Hematopoietic multipotent progenitor cell treated with erythropoietin and hydrocortisone succinate and interleukin-3 and kit ligand, for 4 days (in vitro differentiated cells): ENCODE measurements at places on chromosomes 3 and 15.

- DNase-seq, result no peak
These were observed 1265.0 kb upstream of the ALCAM start for GRCh38 chr3:104101736-104102135.

- no peak for DNase-seq
These were observed 765.4 kb upstream of the NR2F2 start for GRCh38 chr15:95565016-95565600.

DNA sequence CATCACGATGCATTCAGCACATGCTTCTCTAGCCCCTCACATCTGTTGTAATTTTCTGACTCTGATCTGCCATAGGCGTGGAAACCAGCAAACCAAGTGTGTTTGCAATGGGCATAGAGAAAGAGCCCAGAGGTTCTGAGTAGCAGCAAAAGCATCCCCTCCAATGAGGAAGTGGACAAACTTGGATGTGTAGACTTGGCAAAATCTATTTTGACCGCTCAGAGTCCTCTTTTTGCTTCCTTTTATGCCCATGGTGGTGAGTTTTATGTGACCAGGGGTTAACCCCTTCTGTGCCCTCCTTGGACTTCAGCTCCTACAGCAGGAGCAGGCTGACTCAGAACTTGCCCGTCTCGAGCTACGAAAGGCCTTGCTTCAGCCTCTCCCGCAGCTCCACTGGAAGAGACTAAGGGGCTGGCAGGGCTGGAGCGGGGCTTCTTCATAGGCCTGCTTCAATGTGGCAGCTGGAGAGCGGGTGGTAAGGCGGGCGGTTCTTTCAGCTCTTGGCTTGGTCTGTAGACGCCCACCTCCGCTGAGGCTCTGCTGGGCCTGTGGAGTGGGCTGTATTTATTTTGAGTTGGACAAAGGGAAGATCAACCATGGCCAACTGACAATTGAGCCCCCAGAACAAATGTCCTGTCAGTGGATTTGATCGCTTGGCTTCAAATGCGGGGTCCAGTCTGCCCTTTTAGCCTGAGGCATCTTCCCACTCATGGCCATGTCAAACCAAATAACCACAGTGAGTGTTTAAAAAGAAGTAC, 6.5 kb upstream of the ETV5 start:
- DNase-seq, result no peak

- no peak for DNase-seq
These were observed 28.7 kb downstream of the BFSP2 start for GRCh38 chr3:133428552-133428951.

- DNase-seq, result peak; percentile 33
These were observed 9.3 kb downstream of the HHLA2 start for GRCh38 chr3:108305484-108306172.

GRCh38 chr3:60303160-60303559, 948.1 kb downstream of the FHIT start:
- no peak for DNase-seq

DNA sequence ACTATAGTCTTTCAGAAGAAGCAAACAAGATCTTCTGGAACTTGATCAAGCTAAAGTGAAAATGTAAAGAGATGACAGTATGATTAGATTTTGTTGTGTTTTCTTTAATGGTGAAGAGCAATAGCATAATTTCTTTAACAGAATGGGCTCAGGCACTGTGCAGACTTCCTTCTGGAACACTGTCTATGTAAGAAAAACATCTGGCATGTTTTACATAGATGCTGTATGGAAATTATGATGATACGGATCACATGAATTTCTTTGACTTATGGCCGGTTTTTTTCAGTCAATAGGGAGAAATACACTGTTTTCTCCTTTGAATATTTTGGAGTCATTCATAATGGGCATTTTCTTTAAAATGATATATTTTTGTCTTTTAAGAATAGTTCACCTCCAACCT, 42.6 kb downstream of the PHLDB2 start:
- no peak for DNase-seq

GRCh38 chr3:197592361-197593045, 36.7 kb upstream of the BDH1 start:
- peak; percentile 27 for DNase-seq

GRCh38 chr3:59440285-59441028, 390.6 kb upstream of the CFAP20DC start:
- no peak for DNase-seq

DNA sequence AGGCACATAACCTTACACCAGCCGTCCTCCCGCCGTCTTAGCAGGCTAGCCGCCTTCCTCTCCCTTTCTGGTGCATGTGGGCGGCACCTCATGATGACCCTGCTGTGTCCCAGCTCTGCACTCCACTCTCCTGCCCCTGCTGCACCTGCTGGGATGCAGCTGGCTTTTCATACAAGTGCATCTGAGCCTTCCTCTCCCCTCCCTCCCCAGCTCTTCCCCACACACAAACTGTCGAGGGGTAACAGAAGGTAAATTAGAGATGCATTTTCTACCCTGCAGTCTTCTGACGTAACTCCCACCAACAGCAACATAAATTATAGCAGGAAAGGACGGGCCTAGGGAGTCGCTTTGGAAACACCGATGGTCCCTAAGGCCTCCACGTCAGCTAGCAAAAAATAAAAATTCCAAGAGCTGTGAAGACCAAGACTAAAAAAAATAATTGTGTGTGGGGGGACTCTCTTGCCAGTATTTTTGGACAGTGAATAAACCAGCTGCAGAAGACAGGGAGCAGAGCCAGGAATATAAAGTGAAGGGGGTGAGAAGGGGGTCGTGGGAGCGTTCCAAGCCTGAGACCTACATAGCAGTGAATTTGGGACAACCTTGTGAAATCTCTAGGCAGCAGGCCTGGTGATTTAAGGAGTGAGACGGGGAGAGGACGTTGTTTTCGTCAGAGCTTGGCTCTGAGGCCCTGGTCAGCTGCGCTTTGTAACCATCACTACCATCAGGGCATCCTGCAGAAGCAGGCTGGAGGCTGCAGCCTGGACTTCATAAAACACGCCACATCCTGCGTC, 216.2 kb downstream of the ADAMTS17 start:
- no peak for DNase-seq

GRCh38 chr3:35648347-35648746, 9.0 kb downstream of the ARPP21 start:
- peak; percentile 27 for DNase-seq

DNA sequence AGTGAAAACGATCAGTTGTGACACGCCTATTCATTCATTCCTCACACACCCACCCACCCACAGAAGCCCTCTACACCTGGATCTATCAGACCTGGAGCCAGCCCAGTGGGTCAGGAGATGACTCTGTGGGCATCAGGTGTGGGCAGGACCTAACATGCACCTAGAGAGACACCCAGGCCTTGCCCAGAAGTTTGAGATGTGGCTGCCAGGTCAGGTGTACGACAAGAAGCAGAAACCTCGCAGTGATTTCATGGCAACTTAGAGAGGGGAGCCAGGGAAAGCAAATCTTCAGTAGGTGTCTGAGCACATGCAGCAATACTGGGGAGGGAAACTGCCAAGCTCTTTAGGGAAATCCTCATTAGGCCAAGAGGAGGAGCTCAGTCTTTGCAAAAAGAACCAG, 264.7 kb upstream of the ROPN1 start:
- no peak for DNase-seq

DNA sequence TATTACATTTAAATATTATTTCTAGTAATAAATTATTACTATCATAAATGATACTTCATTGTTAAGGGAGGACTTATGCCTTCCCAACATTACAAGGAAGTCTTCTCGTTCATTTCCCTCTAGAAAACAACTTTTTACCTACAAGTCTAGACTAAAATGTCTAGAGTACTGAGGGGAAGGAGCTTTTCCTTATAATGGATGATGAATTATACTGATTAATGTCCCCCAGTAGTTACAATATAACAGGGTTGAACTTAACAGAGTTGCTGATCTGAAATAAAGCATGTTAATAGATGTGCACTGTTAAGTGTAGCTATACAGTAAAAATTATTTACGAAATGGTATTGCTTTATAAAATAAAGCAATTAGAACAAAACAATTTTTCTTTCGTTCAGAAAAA, 2.7 kb upstream of the MNS1 start:
- DNase-seq, result no peak

- no peak for DNase-seq
These were observed 71.0 kb downstream of the ZMAT3 start for GRCh38 chr3:179000659-179001058.

DNA sequence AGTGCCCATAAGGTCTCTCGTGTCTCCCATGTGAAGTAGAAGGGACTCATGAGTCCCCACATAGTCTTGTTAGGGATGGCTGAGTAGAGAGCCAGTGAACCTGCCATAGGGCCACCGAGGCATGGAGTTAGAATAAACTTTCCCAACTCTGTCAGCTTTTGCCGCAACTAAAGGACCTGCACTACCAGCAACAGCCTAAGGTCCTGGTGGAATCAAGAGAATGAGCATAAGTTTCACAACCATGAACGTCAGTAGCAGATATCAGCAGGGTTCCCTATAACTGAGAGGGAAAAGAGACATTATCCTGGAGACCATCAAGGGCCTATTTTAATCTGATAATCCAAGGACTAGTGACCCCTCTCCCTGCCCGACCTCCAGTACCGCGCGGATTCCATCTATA, 60.3 kb upstream of the FNDC3B start:
- no peak for DNase-seq

GRCh38 chr3:62094461-62094860, 278.9 kb downstream of the FEZF2 start:
- no peak for DNase-seq

DNA sequence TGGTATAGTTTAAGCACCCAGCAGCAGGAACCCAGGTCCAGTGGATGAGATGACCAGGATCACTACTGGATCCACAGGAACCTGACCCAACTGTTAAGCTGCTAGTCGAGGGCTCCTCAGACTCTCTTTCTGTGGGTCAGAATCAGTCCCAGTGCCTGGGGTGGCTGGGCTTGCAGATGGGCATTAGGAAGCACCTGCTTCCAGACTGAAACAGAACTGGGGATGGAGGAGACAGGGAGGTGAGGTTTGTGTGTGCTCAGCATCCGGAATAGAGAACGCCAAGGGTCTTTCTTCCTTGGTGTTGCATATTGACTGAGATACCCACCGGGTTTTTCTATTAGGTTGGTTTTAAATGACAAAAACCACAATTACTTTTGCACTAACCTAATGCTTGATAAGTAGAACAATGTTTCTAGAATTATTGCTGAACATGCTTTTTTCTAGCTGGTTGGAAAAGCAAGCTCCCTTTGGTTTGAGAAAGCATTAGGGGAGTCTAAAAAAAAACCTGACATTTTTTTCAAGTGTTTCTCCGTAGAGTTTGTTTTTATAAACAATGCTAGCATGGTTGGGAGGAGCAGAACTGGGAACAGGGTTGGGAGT, 779 bp downstream of the ST3GAL6 start:
- DNase-seq, result no peak

DNA sequence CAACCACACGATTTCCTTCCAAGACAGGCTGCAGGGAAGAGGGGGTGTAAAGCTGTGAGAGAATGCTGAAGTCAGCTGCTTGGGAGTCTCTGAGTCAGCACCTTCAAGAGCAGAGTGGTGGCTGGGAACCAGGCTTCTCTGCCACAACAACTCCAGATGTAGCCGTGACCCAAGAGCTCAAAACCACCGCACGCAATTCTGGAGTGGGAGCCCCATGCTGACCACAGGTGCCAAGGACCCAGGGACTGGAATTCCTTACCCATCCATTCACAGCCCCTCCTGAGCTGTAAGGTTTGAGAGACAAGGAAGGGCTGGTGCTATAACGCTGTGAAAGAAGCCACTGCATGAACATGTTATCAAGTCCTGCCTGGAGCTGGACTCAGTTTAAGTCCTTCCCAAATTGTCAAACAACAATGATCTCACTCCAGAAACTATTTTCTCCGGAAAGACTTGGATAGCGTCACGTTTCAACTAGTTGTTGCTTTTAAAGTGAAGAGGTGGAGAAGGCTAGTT, 61.4 kb downstream of the UMPS start:
- DNase-seq, result peak; percentile 63

DNA sequence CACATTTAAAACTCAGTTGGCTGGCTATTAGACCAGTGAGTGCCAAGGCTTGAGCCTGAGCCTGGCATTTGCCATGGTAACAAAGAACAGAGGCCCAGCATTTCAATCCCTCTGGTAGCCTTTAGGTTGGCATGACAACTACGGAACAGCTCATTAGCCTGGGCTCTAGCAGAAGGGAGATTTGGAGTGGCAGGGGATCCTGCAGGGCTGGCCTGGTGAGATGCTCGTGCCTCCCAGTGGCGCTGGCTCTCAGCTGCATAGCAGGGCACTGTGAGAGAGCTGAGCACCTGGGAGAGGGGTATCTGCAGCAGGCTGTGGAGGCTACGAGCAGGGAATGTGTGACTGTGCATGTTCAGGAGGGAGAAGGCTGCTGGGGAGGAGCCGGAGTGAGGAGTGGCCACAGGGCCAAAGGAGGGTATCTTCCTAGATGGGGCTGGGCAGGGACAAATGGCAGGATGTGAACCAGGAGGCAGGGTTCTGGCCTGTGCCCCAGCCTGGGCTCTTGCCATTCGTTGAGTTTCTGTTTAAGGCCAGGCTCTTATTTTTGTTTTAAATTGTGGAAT, 5.6 kb upstream of the ABTB1 start:
- DNase-seq, result no peak

DNA sequence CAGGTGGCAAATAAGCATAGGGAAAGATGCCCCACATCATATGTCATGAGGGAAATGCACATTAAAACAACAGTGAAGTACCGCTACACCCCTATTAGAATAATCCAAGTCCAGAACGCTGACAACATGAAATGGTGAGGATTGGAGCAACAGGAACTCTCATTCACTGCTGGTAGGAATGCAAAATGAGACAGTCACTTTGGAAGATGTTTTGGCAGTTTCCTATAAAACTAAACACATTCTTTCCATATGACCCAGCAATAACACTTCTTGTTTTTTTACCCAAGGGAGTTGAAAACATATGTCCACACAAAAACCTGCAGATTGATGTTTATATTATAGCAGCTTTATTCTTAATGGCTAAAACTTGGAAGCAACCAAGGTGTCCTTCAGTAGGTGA, 116.4 kb upstream of the TOPAZ1 start:
- no peak for DNase-seq
